Stimulated activated CD4-positive, alpha-beta T cell treated with anti-CD3 and anti-CD28 coated beads, Interleukin-1b, Interleukin-23, amount 100 ng/mL, for 1 hour (primary cell): ENCODE measurements at places on chromosomes 2 and 18.

DNA sequence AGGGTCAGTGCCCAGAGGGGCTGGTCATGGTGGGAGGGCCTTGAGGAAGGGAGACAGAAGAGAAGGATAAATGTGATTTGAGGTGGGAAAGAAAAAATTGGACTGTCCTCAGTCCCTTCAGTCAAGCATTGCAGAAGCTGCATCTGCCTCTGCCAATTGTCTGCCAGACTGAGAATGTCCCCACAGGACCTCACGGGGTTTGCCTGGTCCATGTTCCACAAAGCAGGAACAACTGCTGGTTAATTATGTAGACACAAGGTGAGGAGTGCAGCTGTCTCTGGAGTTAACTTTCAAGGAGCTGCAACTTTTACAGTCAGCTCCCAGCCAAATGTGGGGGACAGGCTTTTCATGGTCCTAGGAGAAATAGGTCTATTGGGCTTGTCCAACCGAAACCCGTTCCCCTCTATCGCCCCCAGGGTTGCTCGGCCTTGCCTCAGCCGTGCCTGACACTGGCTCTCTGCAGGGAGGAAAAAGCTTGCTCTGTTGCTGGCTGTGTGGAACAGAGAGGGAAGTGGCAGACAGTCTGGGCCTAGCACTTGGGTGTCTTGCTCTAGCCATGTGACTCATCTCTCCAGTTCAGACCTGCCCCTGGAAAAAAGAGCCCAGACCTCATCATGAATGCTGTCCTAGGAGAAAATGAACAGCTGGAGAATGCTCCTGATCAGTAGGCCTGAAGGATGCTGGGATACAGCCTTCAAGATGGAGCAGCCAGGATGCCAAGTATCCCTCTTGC lies 31.1 kb upstream of the PAX8 start:
- no peak for DNase-seq

DNA sequence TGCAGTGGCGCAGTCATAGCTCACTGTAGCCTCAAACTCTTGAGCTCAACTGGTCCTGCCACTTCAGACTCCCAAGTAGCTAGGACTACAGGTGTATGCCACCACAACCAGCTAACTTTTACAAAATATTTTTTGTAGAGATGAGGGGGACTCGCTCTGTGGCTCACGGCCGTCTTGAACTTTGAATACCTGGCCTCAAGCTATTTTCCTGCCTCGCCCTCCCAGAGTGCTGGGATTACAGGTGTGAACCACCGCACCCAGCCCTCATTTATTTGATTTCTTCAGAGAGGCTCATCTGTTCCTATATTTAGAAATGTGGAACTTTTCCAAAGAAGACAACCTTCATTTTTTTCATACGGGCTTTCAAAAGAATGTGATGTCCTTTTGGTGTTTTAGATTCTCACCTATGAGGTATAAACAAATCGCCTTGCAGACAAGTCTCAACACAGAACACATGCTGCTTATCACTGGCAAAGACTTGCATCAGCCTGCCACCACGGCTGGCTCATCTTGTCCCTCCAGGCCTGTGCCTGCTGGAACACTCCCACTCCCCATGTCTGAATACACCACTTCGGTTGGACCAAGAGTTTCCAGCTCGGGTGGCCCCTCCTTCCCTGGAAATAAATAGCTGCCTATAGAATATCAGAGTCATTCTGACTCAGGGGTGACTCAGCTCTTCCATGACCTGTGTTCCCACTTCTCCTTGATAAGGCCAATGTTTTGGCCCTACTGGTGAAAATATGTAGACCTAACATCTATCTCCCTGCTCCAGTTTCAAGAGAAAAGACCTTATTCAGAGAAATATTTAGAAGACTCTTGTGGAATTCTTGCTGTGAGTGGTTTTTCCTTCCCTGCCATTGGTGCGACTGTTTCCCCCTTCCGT lies 202.6 kb downstream of the TGIF1 start:
- DNase-seq, result no peak

- no peak for DNase-seq
Measured at GRCh38 chr2:23757686-23758433, 169.1 kb downstream of the ATAD2B start.

GRCh38 chr2:96783388-96783787 lies 22.7 kb downstream of the CNNM4 start:
- DNase-seq, result no peak

GRCh38 chr2:102618452-102619413 lies 620 bp upstream of the SLC9A2 start:
- no peak for DNase-seq

- DNase-seq, result no peak
Measured at GRCh38 chr2:101844055-101844635, 146.6 kb downstream of the MAP4K4 start.

DNA sequence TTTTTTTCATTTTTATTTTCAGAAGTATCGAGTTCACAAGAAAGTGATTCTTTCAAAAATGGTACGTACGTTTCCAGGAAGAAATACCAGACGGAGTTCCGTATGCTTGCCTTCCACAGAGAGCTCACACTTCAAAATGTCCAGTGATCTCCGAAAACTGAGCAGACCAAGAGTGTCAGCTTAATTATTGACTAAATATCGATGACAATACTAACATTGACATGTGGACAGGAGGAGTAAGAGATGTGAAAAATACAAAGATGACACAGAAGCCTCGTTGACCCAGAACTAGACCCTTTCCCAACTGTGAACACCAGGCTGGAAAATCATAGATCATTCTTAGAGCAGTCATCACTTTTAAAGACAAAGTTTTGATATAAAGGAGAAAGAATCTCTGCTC lies 440.0 kb upstream of the POU3F3 start:
- no peak for DNase-seq

- no peak for DNase-seq
Measured at GRCh38 chr2:23414106-23414505, 29.1 kb downstream of the KLHL29 start.

- DNase-seq, result no peak
Measured at GRCh38 chr2:210309548-210310233, 5.3 kb downstream of the MYL1 start.

GRCh38 chr2:164964700-164965099 lies 9.4 kb upstream of the SLC38A11 start:
- no peak for DNase-seq

- no peak for DNase-seq
Measured at GRCh38 chr2:144489315-144489916, 30.5 kb downstream of the ZEB2 start.

DNA sequence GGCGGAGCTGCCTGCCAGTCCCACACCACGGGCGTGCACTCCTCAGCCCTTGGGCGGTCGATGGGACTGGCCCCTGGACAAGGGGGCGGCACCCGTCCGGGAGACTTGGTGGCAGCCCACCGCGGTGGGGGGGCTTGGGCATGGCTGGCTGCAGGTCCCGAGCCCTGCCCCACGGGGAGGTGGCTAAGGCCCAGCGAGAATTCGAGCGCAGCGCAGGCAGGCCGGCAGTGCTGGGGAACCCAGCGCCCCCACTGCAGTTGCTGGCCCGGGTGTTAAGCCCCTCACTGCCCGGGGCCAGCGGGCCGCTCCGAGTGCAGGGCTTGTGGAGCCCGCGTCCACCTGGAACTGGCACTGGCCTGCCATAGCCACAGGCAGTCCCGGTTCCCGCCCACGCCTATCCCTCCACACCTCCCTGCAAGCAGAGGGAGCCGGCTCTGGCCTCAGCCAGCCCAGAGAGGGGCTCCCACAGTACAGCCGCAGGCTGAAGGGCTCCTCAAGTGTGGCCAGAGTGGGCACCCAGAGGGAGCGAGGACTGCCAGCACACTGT lies 742.9 kb upstream of the DDX18 start:
- DNase-seq, result no peak

GRCh38 chr2:215361211-215361875 lies 49.5 kb downstream of the ATIC start:
- no peak for DNase-seq

GRCh38 chr18:6055711-6056110 lies 160.4 kb upstream of the TMEM200C start:
- no peak for DNase-seq

DNA sequence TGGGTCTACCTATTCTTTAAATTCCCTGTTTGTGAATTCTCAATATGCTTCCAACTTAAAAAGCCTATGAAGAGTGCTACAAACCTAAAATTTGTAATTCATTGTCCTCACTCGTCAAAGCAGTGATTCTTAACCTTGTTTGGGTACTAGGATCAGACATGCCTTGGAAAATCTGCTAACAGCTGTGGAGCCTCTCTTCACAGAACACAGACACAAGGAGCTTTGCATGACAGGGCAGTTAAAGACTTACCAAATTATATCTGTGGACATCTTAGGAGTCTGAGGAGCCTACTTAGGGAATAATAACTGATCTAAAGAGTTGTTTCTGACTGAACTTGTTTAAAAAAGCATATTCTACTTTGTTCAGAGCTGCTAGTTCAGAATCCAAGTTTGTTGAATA lies 38.1 kb downstream of the TMEM87B start:
- no peak for DNase-seq

DNA sequence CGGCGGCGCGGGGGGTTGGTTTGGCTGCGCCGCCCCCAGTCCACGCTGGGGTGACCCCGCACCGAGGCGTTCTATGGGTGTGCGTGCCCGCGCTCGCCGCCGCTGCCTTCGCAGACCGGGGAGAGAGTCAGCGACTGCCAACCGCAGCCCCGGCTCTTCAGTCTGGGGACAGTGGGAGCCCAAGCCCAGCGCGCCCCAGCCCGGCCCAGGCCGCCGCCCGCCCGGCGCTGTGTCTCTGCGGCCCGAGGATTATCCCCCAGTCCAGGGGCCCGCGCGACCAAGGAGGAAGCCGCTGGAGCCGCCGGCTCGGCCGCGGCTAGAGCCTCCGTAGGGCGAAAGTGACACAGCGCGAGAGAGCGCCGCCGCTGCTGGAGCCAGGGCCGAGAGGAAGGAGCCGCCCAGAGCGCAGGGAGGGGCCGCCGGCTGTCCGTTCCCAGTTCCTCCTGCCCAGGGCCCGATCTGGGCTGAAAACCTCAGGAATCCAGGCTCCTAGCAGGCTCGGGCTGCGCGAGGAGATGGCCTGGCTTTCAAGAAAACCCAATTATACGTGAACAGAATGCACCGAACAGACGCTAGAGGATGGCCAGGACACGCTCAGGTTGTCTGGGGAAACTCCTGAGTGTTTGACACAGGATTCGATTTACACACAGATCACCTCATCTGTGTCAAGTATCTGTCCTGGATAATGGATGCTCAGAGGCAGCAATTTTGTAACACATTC lies 2.4 kb downstream of the CTIF start:
- DNase-seq, result no peak

GRCh38 chr2:181784556-181784955 lies 104.2 kb upstream of the NEUROD1 start:
- no peak for DNase-seq

GRCh38 chr2:174121175-174121574 lies 127.2 kb downstream of the OLA1 start:
- no peak for DNase-seq

GRCh38 chr18:22093731-22094357 lies 75.5 kb upstream of the GATA6 start:
- no peak for DNase-seq

GRCh38 chr2:84882775-84883550 lies 2.1 kb upstream of the TRABD2A start:
- DNase-seq, result no peak

GRCh38 chr18:50199921-50200320 lies 5.0 kb upstream of the MYO5B start:
- no peak for DNase-seq

GRCh38 chr2:20008703-20009102 lies 3.8 kb downstream of the MATN3 start:
- DNase-seq, result no peak

DNA sequence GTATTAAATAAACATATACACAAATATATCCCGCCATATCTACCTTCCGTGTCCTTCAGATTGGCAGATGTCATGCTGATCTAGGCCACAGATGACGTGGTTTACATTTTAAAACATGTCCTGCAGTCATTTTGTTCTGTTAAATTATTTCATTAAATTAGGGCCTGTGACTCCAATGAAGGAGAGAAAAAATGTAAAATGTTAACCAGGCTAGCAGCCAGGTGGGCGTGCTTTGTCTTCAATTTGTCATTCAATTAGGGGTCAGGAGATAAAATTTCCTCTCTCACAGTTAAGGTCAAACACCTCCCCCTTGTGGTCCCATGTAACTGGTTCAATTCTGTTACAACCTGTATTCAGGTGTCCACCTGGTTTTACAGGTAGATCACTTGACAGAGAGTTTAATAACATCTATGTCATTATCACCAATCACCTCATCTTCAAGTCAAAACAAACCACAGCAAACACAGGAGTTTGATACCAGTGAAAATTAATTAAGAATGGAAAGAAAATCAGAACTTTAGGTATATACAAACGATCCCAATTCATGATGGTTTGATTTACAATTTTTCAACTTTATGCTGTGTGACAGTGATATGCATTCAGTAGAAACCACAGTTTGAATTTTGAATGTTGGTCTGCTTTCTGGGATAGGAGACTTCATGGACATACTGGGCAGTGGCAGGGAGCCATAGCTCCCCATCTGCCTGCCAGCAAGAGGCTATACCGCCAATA lies 339.4 kb downstream of the CMPK2 start:
- no peak for DNase-seq

- no peak for DNase-seq
Measured at GRCh38 chr2:138390316-138390945, 111.1 kb upstream of the SPOPL start.

DNA sequence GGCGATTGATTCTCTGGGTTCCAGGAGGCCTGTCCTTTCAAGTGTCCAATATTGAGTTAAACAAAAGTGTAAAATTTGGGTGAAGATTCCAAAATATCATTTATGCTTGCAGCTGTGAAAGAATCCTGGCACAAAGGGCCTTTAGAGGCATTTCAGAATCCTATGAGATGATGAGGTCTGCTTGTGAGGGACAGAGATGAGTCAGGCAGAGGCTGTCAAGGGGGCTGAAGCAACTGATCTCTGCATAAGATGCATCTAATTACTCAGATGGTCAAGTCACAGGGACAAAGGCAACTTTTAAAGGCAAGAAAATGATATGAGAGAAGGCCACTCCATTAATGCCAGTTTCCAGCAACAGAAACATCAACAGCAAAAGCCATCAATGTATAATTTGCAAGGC lies 78.8 kb downstream of the FHOD3 start:
- no peak for DNase-seq

GRCh38 chr2:237459226-237459625 lies 27.8 kb upstream of the MLPH start:
- DNase-seq, result no peak

GRCh38 chr2:22274661-22275060 lies 1110.3 kb upstream of the KLHL29 start:
- DNase-seq, result no peak

GRCh38 chr2:142756430-142756829 lies 121.0 kb upstream of the KYNU start:
- DNase-seq, result no peak

- no peak for DNase-seq
Measured at GRCh38 chr18:28408528-28408927, 231.6 kb upstream of the CDH2 start.

GRCh38 chr2:240259201-240259923 lies 118.9 kb upstream of the OTOS start:
- no peak for DNase-seq

GRCh38 chr2:170340693-170341068 lies 162.7 kb downstream of the MYO3B start:
- DNase-seq, result no peak
